Stimulated activated CD4-positive, alpha-beta T cell treated with anti-CD3 and anti-CD28 coated beads, TNF-alpha, amount 100 ng/mL, for 1 hour (primary cell): ENCODE measurements at places on chromosomes 6 and 20.

DNA sequence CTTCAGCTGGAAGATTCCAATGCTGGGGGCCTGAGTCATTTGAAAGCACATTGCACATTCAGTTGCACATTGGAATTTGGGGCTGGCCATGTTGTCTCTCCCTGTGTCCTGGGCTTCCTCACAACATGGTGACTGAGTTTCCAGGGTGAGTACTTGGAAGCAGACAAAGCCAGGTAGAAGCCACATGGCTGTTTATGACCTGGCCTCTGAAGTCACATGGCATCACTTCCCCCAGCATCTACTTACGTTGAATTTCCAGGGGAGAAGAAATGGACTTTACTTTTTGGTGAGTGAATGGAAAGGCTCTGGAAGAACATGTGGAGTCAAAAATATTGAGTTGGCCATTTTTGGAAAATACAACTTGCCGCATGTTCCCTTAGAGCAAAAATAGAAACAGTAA is 155.5 kb downstream of the LINC00237 start:
- no peak for DNase-seq

- no peak for DNase-seq
These were observed 14.5 kb upstream of the B4GALT5 start for GRCh38 chr20:49727894-49728885.

DNA sequence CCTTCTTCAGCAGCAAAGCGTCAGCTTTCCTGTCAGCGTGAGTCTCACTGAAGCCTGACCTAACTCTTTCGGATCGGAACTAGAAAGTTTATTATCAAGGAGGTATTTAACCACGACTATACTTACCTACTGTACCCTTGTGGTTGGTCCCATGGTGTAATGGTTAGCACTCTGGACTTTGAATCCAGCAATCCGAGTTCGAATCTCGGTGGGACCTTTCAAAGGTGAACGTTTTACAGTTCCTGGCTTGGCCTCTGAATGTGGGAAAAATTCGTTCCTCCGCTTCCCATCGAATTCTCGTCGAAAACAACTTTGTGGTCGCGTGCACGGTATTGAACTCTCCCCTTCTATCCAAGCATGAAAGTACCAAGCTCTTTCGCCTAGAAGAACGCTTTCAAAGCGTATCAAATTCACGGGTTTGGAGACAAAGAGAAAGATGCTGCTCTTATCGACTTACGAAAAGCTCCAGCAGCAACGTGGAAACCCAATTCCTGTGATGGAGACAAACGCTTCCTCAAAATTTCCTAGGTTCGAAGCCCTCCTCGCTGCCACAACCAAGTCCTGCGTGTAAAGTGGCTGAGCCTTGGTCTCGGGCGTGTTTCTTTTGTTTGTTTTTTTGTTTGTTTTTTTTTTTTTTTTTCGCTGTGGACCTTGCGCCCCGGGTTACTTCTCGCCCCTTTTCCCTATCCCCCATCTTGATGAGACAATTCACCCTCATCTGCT is 63.7 kb downstream of the GPX5 start:
- DNase-seq, result no peak

DNA sequence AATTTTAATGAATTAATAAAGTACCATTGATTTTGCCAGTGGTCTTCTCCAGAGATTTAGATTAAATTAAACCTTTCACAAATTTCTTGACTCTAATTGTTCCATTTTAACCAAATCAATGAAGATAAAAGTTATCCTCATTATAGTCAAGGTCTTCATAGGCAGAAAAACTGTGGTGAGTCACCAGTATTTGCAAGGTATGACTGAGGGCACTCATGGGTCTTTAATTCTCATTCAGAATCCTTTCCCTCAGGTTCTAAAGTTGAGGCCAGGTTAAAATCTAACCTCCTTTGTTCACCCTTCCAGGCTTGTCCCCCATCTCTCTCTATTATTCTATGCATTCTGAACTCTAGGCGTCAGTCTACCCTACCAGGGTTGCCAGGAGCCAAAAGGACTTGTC is 93.9 kb downstream of the JAG1 start:
- DNase-seq, result no peak

DNA sequence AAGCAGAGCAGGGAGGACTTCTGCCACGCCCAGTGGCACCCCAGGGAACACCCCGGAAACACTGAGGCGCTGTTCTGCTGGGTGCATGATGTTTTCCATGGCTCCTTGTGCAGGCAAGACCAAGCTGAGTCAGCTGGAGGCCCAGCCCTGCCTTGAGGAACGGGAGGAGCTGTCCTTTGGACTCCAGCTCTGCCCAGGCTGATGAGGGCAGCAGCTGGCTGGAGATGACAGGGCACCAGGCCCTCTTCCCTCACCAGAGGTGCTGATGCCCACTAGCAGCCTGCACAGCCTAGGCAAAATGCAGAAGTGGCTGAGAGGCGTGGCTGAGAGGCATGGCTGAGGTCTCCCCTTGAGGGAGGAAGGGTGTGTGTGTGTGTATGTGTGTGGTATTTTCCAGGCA is 2.4 kb downstream of the C6orf132 start:
- no peak for DNase-seq

GRCh38 chr6:129884211-129884610 is 23.1 kb upstream of the TMEM244 start:
- no peak for DNase-seq

GRCh38 chr20:24912397-24913075 is 36.5 kb upstream of the CST7 start:
- DNase-seq, result no peak

DNA sequence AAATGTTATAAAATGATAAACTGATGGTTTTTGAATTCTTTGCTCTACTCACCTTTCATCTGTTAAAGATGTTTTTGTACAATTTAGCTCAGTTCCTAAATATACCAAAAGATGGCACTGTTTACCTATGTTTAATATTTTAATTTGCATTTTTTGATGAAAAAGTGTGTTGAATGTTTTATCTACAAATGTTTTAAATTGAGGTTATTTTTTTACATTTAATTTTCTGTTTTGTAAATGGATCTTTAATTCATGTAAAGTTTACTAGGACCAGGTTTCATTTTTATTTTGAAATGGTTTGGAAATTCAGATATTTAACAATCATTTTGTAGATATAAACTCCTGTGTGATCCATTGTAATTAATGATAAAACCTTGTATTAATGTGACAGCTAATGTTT is 30.0 kb downstream of the CDKAL1 start:
- no peak for DNase-seq

DNA sequence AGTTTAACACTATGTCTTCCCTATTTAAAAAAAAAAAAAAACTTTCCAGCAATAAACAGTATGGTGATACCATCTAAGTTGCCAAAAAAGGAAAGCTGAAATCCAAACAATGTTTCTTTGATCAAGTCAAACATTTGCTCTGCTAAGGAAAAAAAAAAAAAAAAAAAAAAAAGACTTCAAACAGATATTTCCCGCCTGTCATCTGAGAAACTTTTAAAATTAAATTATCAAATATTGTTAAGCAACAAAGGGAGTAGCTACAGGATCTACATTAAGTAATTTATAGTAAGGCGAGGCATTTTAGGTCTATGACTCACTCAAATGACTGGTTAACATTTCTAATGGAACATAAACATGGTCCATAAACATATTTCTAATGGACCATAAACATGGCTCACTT is 121.2 kb downstream of the DST start:
- no peak for DNase-seq

- no peak for DNase-seq
These were observed 40.4 kb downstream of the DUSP22 start for GRCh38 chr6:332671-333070.

- no peak for DNase-seq
These were observed 13.9 kb upstream of the ADGRF5 start for GRCh38 chr6:46935687-46936086.

GRCh38 chr6:164079275-164079600 is 664.7 kb downstream of the QKI start:
- DNase-seq, result no peak

- DNase-seq, result no peak
These were observed 34.8 kb downstream of the SLC35D3 start for GRCh38 chr6:136956590-136957544.

DNA sequence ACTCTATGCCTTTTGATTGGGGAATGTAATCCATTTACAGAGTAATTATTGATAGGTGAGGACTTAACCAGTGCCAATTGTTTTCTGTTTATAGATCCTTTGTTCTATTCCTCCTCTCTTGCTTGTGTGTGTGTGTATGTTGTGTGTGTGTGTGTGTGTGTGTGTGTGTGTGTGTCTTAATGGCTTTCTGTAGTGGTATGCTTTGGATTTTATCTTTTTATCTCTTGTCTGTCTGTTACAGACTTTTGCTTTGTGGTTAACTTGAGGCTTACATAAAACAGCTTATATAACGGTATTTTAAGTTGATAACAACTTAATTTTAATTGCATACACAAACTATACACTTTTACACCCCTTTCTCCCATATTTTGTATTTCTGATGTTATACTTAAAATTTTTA is 54.7 kb downstream of the CDC5L start:
- DNase-seq, result no peak

DNA sequence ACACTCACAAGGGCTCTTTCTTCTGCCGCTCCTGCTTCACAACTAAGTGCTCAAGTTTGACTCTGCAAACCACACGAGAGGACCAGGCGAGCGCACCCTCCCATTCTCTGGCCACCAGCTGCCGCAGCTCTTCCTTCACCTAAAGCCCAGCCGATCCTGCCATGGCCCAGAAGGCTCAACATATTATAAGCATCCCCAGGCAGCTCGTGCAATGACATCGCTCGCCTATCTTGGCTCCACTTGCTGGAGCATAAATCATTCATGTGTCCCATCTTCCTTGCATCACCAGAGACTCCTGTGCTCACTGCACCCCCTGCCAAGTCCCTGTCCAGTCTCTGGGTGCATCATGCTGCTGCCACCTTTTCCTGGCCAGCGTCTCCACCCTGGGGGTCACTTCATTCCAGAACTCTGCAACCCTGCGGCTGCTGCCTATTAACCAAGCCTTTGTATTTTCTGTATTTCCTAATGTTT is 59.0 kb downstream of the PSMG4 start:
- DNase-seq, result no peak

GRCh38 chr6:39791850-39792539 is at the start of gene DAAM2:
Gene DAAM2 (plus strand): TSS chr6:39792376. CDS start chr6:39856303, 63,927 bp downstream.
- DNase-seq, result no peak

GRCh38 chr6:85463621-85464259 is 13.9 kb downstream of the NT5E start:
- DNase-seq, result no peak

DNA sequence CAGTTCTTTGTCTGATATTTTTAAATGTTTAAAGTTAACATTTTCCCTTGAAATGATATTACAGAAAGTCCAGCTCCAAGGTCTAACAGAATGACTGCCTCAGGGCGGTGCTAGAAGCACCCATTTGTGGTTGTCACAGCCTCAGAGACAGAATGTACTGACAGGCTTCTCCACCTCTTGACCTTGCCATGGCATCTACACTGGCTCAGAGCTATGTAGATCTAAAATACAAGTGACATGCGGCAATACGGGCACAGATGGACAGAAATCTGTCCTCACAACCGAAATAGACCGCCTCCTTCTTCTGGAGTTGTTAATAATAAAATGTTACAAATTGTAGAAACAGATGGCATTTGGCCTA is 167.2 kb upstream of the THEMIS start:
- no peak for DNase-seq

- DNase-seq, result no peak
These were observed 898.2 kb downstream of the KIF16B start for GRCh38 chr20:15675061-15675514.

DNA sequence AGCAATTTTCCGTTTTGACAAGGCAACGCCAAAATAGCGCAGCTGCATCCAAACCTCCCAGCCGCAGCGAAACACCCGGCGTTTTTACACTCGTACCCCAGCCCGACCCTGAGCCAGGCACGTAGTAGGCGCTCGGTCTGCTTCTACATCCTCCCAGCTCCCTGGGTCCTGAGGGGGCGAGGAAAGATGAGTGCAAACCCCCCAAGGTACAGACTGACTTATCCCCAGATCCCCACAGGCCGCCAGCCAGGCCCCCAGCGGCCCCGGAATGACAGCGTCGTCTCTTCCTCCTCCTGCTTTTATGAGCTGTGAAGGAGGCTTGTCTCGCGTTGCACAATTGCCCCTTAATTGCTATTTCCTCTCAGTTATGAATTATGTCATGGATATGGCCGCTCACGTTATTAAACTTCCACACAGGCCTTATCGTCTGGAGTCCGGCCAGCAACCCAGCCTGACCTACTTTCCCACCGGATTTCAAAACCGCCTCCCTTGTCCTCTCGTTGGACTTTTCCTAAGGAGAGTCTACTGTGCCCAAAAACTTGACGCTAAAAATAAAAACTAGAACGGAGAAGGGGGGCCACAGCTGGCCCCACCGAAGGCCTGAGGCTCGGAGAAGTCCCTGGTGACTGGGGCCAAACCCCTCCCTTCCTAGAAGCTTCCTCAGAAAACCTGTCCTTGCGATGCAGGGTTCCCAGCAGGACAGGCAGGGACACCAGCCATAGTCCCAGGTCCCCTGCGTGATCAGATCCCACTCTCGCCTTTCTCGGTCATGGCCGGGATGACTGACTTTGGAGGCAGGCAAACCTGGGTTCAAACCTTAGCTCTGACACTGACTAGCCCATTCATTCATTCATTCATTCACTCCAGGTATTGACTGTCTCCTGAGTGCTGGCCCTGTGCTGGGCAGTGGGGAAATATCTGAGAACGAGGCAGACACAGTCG is 130.9 kb upstream of the PTPN1 start:
- DNase-seq, result no peak

DNA sequence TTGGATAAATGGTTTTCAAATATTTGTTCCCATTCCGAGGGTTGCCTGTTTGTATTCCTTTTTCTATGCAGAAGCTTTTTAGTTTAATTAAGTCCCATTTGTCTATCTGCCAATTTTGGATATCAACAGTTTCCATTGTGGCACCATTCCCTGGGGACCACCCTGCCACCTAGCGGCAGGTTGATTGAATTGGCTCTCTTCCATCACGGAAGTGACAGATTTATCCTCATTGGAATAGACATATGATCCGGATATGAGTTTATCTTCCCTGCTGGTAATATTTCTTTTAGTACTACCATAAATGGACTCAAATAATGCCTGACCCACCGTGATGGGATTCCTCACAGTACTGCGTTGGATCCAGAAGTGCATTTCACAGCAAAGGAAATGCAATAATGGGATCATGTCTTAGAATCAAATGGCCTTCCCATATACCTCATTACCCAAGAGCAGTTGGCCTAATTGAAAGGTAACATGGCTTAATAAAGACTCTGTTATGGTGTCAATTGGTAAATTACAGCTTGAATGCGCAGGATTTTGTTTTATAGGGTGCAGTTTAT is 327.0 kb downstream of the BMP2 start:
- DNase-seq, result no peak

DNA sequence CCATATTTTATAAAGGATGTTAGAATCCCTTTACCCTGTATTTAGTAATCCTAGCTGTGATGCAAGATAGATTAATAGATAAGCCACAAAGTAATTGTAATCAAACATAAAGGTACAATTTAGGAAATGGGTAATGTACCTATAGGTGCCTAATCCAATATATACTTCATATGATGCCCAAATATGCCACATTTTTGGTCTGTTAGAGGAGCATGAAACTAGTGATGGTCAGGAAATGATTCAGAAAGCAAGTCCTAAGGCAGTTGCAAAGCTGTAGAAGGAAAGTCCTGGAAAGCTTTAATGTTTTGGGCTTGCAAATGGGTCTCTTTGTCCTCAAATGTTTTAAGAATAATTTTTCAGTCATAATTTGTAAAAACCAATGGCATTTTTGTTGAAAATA is 76.6 kb upstream of the PTPRK start:
- no peak for DNase-seq
